ENCODE measurements at places on chromosomes 11 and 22. TPM values are rescaled to one million over a fixed set of nuclear protein-coding genes. Genes with fewer than 3 reads are reported as not detected.
A peak's percentile ranks its signal among the peaks of the same experiment; 100 is the strongest.

The PDGFB gene
- not detected for total RNA-seq

DNA sequence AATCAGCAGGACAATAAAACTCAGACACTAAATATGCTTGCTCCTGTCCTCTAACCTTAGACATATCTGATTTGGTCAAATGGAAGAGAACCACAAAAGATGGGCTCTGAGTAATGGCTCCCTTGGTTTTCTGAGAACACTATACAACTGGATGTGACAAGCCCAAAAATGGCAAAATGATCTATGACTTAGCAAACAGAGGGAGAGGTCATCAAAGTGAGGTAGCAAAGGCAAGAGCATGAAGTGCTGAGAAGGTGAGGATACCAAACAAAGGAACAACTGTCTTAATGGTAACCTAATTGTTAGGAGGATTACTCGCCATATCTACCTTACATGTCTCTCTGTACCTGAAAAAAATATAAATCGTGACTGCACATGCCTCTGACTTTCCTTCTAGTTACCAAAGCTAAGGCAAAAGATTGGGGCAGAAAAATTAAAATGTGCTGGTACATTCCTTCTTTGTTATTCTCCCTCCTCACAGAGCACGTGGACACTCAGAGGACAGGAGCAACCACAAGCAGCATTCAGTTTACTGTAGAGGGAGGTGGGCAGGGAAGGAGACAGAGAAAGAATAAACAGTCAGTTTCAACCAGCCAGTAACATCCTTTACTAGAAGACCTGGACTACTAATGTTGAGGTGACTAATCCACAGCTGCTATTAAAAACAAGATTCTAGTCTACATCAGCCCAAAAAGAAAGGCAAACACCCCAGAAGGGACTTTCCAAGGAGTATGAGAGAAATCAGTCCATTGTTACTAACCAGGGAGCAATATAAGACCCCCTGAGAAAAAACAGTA lies 88.8 kb downstream of the AMBRA1 start:
- H3K27ac ChIP-seq: no peak overlapping the region
- DNase-seq: peak; percentile 82
- H3K27me3 ChIP-seq: no peaks in the 10 kb centered on the region
- no peak overlapping the region for H3K4me3 ChIP-seq
- peaks cover 2% of the 10 kb centered on the region for H3K36me3 ChIP-seq

DNA sequence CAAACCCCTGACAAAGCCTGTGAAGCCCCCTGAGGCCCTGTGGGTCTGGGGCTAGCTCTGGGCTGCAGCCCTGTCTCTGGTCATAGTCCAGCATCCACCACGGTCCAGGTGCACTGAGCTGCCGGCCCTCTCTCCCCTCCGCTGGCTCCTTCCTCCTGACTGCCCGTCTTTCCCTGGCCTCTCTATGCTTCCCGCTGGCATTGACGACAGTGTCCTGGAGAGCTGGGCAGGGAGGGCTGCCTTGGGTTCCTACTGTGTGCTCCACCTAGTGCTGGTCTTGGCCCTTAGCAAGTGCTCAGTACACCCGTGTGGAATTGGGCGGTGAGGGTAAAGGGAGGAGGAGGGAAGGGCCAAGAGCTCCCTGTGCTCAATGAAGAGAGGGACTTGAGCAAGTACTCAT lies 868 bp upstream of the MYEOV start:
- DNase-seq: no peak
- no peaks in the 10 kb centered on the region for H3K27me3 ChIP-seq
- no peak overlapping the region for H3K4me3 ChIP-seq
- H3K27ac ChIP-seq: no peak overlapping the region

- H3K4me3 ChIP-seq: no peak overlapping the region
- peaks cover 9% of the 10 kb centered on the region for H3K4me1 ChIP-seq
- H3K36me3 ChIP-seq: no peaks in the 10 kb centered on the region
These were observed 387.3 kb downstream of the AASDHPPT start for GRCh38 chr11:106464728-106465127.

GRCh38 chr22:49300951-49301397 lies 526.7 kb downstream of the BRD1 start:
- DNase-seq: no peak
- no peaks in the 10 kb centered on the region for H3K4me1 ChIP-seq
- no peaks in the 10 kb centered on the region for H3K27me3 ChIP-seq
- H3K27ac ChIP-seq: no peak overlapping the region
- H3K4me3 ChIP-seq: no peak overlapping the region
- no peaks in the 10 kb centered on the region for H3K36me3 ChIP-seq

DNA sequence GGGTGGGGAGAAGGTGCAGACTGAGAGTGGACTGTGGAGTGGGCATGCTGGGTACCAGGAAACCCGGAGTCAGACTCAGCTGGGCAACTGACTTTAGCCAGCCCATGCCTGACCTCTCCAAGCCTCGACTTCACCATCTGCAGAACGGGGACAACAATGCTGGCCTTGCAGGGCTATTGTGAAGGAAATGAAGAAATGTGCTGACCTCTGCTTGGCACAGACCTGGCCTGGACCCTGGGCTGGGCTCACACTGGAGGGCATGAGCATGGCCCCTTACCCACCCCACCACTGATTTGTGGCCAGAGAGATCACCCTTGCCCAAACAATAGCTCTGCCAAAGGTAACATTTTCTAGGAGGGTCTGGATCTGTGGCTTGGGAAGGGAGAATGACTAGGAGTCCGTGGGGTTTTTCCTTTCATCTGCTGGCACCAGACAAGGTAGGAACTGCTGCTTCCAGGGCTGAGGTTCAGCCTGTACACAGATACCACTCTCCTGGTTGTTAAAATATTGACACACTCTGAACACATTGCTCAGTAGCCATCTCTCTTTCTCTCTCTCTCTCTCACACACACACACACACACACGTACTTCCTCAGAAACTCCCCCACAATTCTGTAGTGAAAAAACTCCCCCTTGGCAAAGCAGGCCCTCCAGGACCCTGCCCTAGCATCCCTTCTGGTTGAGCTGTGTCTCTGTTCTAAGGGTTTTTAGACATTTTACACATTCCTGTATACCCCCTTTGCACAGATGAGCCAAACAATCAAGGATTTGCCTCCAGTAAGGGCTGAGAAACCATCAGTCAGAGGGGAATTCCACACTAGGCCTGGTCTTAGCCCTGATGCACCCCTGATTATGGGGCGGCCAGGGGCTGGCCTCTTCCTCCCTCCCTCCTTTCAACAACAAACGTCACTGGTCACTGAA lies 1.0 kb downstream of the MOGAT2 start:
- H3K4me1 ChIP-seq: no peaks in the 10 kb centered on the region
- H3K27ac ChIP-seq: no peak overlapping the region
